ENCODE measurements at places on chromosomes 2 and 18. TPM values are rescaled to one million over a fixed set of nuclear protein-coding genes. Genes with fewer than 3 reads are reported as not detected.
A peak's percentile ranks its signal among the peaks of the same experiment; 100 is the strongest.

Gene ANKRD44
- polyA plus RNA-seq: 91.9 TPM

DNA sequence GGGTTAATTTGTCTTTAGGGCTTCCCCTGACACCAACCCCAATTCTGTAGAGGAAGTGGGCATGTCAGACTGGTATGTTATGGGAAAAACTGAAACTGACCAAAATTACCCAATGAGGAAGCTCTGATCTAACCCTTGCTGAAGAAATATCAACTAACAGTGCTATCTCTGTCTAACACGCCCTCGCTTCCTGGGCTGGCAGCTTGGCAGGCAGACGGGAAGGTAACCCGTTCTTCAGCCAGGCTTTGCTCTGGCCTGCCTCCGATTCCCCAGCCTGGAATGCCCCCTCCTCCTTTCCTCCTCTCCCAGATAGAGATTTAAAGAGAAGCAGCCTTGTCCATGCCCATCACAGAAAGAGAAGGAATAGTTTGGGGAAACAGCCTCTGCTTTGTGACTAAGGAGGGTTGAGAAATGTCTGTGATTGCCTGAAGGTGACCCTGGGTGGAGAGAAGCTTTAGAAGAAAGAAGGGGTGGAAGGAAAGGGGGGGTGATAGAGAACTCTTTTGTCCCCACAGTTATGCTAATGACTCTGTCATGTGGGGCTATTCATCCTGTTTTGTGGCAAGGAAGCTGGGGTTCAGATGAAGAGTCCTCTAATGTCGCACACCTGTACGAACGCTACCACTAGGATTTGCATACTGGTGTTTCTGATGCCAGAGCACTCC, 15.4 kb downstream of the HK2 start:
- H3K4me1 ChIP-seq: peaks cover 87% of the 10 kb centered on the region
- H3K4me3 ChIP-seq: peak overlapping the region; percentile 36
- H3K36me3 ChIP-seq: peaks cover 4% of the 10 kb centered on the region

DNA sequence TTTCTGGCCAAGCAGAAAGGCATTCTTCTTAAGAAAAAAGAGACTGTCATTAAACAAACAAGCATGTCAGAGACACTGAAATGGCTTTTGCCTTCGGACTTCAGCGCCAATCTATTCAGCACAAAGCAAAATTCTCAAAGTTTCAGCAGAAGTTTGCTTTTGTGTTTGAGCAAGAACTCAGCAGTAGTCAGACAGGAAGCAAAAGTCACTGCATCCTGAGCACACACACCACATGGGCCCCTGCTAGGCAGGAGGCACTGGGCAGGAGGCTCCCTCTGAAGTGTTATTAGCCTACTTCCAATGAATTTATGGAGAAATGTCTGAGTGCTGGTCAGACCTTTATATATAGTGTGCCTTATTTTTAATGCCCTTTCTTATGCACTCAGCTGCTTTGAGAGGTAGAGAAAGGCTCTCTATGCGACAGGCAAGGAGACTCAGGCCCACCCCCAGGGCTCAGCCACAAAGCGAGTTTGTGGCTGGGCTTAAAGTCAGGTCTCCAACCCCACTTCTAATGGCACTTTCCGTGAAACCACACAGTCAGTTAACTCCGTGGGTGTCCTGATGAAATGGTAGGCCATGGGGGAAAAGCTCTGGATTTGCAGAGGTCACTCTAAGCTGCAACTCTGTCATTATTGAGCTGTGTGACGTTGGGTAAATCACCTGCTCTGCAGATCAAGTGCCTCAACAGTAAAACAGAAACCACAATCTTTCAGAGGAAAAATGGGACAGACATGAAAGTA, 161.0 kb upstream of the TMEM200C start:
- H3K4me3 ChIP-seq: no peak overlapping the region
- H3K4me1 ChIP-seq: no peaks in the 10 kb centered on the region
- H3K36me3 ChIP-seq: no peaks in the 10 kb centered on the region
- H3K27ac ChIP-seq: no peak overlapping the region

Gene ATP6V1B1
- not detected for polyA plus RNA-seq

Gene SMC6
- 6.1 TPM for polyA plus RNA-seq

Gene FOXD4L1
- 0.10 TPM for polyA plus RNA-seq

DNA sequence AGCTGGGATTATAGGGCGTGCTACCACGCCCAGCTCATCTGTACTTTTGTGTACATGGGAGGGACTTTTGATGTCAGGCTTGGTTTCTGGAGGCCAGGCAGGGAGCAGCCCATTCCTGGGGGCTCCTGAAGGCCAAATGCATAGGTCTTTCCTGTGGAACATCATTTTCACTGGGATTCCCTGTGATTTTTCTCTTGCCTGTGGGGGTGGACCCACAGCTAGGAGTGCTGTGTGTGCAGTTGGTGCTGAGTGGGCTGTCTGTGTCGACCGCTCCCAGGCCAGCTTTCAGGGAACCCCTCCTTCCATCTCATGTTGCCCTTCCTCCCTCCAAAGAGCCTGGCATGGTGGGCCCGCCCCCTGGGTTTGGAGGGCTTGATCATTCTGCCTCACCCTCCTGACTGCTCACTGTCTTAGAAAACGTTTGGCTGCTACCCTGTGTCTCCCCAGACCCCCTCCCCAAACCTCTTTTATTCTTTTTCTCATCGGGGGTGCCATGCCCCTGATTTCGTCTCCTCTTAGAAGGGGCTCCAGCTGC, 10.5 kb downstream of the EFHD1 start:
- DNase-seq: no peak
- H3K27ac ChIP-seq: no peak overlapping the region
- H3K4me1 ChIP-seq: no peaks in the 10 kb centered on the region
- H3K4me3 ChIP-seq: no peak overlapping the region
- no peaks in the 10 kb centered on the region for H3K27me3 ChIP-seq
- H3K36me3 ChIP-seq: no peaks in the 10 kb centered on the region

DNA sequence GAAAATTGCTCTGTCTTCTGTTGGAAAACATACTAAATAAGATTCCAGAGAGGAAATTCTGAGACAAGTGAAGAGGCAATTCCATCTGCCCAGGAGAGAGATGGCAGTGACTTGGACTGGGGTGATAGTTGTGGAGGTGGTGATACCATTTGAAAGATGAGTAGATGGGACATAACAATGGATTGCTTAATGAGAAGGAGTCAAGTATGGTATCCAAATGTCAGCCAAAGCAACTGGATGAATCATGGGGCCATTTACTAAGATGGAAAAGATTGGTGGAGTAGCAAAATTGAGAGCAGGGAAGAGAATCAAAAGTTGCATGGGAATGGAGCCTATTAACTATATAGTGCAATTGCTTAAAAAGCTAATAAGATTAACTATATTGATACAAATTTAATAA, 222.1 kb downstream of the ETAA1 start:
- H3K36me3 ChIP-seq: no peaks in the 10 kb centered on the region
- no peak overlapping the region for H3K4me3 ChIP-seq
- H3K27ac ChIP-seq: no peak overlapping the region
- H3K27me3 ChIP-seq: no peaks in the 10 kb centered on the region
- DNase-seq: no peak
- H3K4me1 ChIP-seq: no peaks in the 10 kb centered on the region

Gene FAP
- polyA plus RNA-seq: not detected

- peak; percentile 65 for DNase-seq
- H3K4me3 ChIP-seq: peak overlapping the region; percentile 64
- peaks cover 15% of the 10 kb centered on the region for H3K27me3 ChIP-seq
- no peak overlapping the region for H3K27ac ChIP-seq
- H3K36me3 ChIP-seq: no peaks in the 10 kb centered on the region
Measured at GRCh38 chr2:44778671-44779476, 162.6 kb upstream of the SIX3 start.

Gene RUFY4
- polyA plus RNA-seq: 0.68 TPM

DNA sequence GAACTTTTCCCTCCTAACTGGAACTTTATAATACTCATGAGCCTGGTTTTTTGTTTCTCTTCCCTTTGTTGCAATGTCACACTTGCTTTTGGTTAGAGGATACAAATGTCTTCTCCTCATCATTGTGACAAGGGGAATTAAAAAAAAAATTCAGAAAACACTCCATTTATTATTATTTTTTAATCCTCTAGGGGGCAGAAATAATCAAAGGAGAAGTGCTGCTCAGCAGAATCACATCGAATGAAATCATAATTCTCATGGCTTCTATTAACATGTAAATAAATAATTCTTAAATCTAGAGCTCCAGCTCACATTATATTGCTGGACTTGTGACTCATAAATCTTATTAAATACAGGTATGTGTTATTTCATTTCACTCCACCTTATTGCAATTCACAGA, 273.8 kb downstream of the TRIB2 start:
- DNase-seq: no peak
- H3K27me3 ChIP-seq: no peaks in the 10 kb centered on the region
- no peak overlapping the region for H3K27ac ChIP-seq
- no peaks in the 10 kb centered on the region for H3K36me3 ChIP-seq
- no peak overlapping the region for H3K4me3 ChIP-seq

DNA sequence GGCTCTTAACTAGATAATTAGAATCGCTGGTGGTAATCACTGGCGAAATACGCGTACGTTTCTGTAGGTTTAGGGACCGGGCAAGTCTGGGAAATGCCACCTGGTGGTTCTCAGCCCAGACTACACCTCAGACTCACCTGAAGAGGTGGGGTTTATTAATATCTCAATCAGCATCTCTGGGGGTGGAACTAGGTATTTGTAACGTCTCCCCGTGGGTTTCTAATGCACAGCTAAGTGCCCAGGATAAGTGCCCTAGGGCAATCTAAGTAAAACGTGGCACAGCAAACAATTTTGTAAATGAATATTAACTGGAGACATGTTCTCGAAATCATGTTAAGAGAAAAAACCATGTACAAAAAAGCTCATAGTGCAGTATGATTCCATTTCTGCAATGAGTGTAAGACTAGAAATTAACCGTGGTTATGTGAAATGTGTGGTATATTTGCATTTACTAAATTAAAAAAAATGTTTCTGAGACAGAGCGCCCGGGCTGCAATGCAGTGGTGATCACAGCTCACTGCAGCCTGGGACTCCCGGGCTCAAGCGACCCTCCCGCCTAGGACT, 760 bp upstream of the CNOT11 start:
- H3K27me3 ChIP-seq: no peaks in the 10 kb centered on the region
- peak overlapping the region; percentile 95 for H3K27ac ChIP-seq
- no peak for DNase-seq
- H3K4me3 ChIP-seq: peak overlapping the region; percentile 53
- no peaks in the 10 kb centered on the region for H3K36me3 ChIP-seq

- H3K27ac ChIP-seq: no peak overlapping the region
- peaks cover 9% of the 10 kb centered on the region for H3K4me1 ChIP-seq
- H3K36me3 ChIP-seq: no peaks in the 10 kb centered on the region
- no peaks in the 10 kb centered on the region for H3K27me3 ChIP-seq
- DNase-seq: no peak
- no peak overlapping the region for H3K4me3 ChIP-seq
Measured at GRCh38 chr2:65901756-65902155, 469.4 kb upstream of the SPRED2 start.

Gene DSG3
- polyA plus RNA-seq: not detected

Gene BMP10
- polyA plus RNA-seq: not detected

Gene ADD2
- polyA plus RNA-seq: 0.18 TPM

Gene CNDP1
- polyA plus RNA-seq: not detected

GRCh38 chr18:55300421-55300935, 287.5 kb downstream of the TCF4 start:
- H3K27ac ChIP-seq: no peak overlapping the region
- no peaks in the 10 kb centered on the region for H3K27me3 ChIP-seq
- H3K4me3 ChIP-seq: no peak overlapping the region
- H3K4me1 ChIP-seq: no peaks in the 10 kb centered on the region

Gene CFAP221
- not detected for polyA plus RNA-seq

DNA sequence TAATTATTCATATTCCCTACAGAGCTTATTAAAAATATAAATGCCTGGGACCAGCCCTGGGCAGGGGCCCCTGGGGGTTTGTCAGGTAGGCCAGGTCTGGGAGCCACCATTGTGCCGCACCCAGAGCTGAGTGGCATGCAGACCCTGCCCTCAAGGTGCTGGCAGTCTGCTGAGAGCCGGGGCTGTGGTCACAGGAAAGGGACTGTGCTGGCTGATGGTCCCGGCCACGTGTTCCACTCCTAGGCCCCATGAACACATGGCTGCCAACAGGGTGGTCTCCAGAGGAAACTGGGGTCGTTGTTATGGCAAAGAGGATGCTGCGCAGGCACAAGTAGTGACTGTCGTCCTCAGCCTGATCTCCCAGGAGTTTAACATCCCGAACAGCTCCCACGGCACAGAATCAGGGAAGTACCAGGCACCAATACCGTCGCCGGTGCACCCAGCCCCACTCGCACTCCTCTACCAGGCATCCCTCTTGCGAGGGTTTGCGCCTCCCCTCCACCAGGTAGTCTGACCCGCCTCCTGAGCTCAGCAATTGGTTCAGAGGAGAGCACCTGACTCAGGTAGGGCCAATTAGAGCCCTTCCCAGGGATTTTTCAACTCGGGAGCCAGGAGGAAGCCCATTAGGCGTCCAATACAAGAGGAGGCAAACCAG, 39.2 kb upstream of the BIN1 start:
- no peaks in the 10 kb centered on the region for H3K36me3 ChIP-seq
- H3K27ac ChIP-seq: no peak overlapping the region
- H3K4me3 ChIP-seq: no peak overlapping the region
- peaks cover 7% of the 10 kb centered on the region for H3K4me1 ChIP-seq

- no peaks in the 10 kb centered on the region for H3K36me3 ChIP-seq
- H3K27me3 ChIP-seq: no peaks in the 10 kb centered on the region
- H3K27ac ChIP-seq: peak overlapping the region; percentile 96
- H3K4me3 ChIP-seq: no peak overlapping the region
- peaks cover 68% of the 10 kb centered on the region for H3K4me1 ChIP-seq
- DNase-seq: peak; percentile 56
Measured at GRCh38 chr2:26001743-26002351, 19.6 kb upstream of the KIF3C start.

DNA sequence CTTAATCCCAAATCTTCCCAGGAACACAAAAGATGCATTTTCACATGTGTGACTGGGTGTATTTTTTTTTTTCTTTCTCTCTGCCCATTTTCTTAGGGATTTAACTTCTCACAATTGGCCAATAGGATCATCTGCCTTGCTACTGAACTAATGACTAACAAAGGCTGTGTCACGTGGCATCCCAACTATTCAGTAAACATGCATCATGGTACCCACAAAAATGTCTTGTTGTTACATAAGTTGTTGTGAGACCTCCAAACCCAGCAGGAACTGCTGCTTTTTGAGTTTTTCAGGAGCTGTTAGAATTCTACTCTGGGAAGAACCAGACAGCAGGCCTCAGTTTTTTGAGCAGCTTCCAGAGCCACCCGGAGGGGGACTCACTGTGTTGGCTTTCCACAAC, 31.9 kb downstream of the GAD1 start:
- no peak for DNase-seq
- H3K36me3 ChIP-seq: no peaks in the 10 kb centered on the region
- no peak overlapping the region for H3K27ac ChIP-seq
- no peak overlapping the region for H3K4me3 ChIP-seq

- no peaks in the 10 kb centered on the region for H3K36me3 ChIP-seq
- no peaks in the 10 kb centered on the region for H3K4me1 ChIP-seq
Measured at GRCh38 chr18:70301667-70302066, 12.8 kb downstream of the SOCS6 start.

- DNase-seq: no peak
- H3K4me3 ChIP-seq: no peak overlapping the region
- no peaks in the 10 kb centered on the region for H3K4me1 ChIP-seq
- peaks cover 4% of the 10 kb centered on the region for H3K27me3 ChIP-seq
Measured at GRCh38 chr2:202044777-202045176, 11.1 kb downstream of the FZD7 start.

- H3K36me3 ChIP-seq: no peaks in the 10 kb centered on the region
- H3K27ac ChIP-seq: no peak overlapping the region
- no peaks in the 10 kb centered on the region for H3K27me3 ChIP-seq
Measured at GRCh38 chr2:240906911-240907590, 915 bp downstream of the CROCC2 start.

Gene GCG
- polyA plus RNA-seq: not detected

GRCh38 chr2:100012561-100012960, 129.8 kb downstream of the AFF3 start:
- peaks cover 23% of the 10 kb centered on the region for H3K4me1 ChIP-seq
- no peak overlapping the region for H3K4me3 ChIP-seq
- no peak for DNase-seq
- no peak overlapping the region for H3K27ac ChIP-seq
- no peaks in the 10 kb centered on the region for H3K27me3 ChIP-seq

All from CD14-positive monocyte (primary cell).